ENCODE measurements at places on chromosomes 16 and 17. TPM values are rescaled to one million over a fixed set of nuclear protein-coding genes. Genes with fewer than 3 reads are reported as not detected.

- DNase-seq = no peak
Observed at GRCh38 chr16:87368029-87368770, 15.4 kb downstream of the FBXO31 start.

- peak; percentile 94 for DNase-seq
Observed at GRCh38 chr16:679814-680624, at the start of gene STUB1. STUB1 (plus strand) TSS chr16:680410; CDS start chr16:680526, 116 bp downstream.

Gene JPT2
- polyA plus RNA-seq = 10.0 TPM

DNA sequence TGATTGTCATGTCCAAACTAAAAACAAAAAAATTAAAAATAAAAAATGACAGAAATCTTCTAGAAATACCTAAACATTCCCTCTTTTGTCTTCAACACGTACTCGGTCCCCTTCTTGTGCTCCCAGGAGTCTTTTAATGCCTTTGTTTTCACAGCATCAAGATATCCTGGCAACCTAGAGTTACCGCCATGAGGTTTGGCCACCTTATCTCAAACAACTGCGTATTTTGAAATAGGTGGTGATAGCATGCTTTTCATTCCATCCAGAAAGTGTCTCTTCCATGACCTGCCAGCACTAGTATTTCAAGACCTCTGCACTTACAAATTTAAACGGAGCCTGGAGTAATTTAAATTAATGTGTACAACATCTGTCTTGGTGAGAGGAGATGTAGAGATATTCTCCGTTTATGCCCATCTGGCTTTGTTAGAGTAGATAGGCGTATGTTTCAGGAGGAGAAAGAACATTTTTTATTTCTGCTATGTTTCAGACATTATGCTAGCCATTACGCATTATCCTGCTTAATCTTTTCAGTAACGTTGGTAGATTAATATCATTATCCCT is 42.0 kb downstream of the RBFOX1 start:
- peak; percentile 44 for DNase-seq

Gene NOG
- polyA plus RNA-seq = 32.7 TPM

DNA sequence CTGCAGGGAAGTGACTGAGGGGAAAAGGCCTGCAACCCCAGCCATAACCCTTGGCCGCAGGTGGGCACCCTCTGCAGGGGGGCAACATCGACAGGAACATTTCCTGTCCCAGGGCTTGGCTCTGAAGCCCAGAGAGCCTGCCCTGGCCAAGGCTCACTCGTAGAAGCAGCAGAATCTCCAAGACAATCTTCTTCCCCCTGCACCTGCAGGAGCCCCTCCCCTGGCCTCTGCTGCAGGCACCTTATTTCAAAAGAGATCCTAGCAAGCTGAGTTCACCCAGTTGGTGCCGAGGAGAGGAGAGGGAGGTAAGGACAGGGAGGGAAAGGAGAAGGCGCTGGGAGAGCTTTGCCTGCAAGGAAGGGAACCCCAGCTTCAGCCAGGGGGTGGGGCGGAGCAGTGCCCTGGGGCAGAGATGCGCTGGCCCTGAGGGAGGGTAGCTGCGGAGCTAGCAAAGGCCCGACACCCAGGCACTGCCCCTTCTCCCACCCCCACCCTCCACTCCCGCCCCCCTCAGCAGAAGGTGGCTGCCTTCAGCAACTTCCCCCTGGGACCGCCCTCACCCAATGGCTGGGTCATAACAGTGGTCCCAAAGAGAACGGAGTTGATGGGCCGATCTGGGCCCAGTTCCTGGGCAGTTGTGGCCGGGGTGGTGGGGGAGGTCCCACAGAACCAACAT is 104.3 kb upstream of the TNRC6C start:
- DNase-seq = no peak
